Stimulated activated CD4-positive, alpha-beta T cell treated with anti-CD3 and anti-CD28 coated beads, Interleukin-2, amount 100 ng/mL, for 4 hours (primary cell): ENCODE measurements at places on chromosomes 5 and 9.

DNA sequence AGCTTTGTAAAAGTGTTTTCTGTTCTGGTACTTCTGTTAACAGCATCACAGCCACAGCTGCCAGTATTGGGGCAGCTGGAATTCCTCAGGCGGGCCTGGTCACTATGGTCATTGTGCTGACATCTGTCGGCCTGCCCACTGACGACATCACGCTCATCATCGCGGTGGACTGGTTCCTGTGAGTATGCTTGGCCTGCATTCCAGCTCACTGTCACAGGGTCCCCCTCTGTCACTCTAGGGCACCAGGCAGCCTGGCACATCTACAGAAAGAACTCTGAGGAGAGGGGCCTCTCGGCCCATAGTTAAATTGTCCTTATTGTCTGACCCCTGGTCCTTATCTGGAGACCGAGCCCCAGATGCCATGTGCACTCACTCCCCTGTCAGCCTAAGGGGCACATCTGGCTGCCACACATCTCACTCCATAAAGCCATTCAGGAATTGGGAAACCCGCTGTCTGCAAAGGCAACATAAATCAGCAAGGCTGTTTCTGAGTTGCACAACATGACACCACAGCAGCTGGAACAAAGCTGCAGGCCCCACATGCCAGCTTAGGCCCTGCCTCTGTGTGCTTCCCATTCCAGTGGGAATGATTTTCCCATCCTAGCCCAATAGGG is 77.5 kb downstream of the SLC1A3 start:
- no peak for DNase-seq

- DNase-seq = no peak
Observed at GRCh38 chr5:117657541-117657940, 1082.9 kb upstream of the SEMA6A start.

GRCh38 chr5:141825241-141825671 is 53.0 kb downstream of the PCDH1 start:
- DNase-seq = no peak

- no peak for DNase-seq
Observed at GRCh38 chr5:6822556-6823343, 109.5 kb downstream of the TENT4A start.

GRCh38 chr5:146208916-146209522 is 5.6 kb downstream of the RBM27 start:
- no peak for DNase-seq

GRCh38 chr5:31823472-31823871 is 184.5 kb downstream of the PDZD2 start:
- no peak for DNase-seq

GRCh38 chr5:57774439-57774838 is 291.8 kb upstream of the ACTBL2 start:
- no peak for DNase-seq

DNA sequence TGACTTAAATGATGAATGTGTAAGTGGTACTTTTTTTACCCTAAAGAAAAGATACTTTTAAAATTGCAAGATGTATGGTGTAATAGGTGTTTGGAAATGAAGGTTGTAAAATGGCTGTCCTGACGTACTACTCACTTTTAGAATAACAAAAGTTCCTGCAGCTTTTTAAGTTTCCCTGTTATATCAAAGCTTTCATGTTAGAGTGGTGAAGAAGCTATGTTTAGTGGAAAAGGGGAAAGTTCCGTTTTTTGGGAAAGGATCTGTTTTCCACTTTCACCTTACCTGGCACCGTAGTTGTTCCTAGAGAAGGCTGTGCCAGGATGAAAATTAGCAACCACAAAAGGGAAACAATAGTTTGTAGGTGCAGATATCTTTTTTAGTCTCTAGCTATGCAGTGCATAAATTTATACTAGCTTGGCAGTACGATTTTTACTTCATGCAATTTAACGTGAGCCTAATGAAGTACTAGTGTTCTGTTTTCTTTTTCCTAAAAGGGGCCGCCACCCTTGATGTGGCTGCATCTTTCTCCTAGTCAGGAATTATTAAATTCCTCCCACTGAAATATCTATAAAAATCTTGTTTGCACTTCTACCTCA is 1.3 kb downstream of the TNPO1 start:
- DNase-seq = no peak

DNA sequence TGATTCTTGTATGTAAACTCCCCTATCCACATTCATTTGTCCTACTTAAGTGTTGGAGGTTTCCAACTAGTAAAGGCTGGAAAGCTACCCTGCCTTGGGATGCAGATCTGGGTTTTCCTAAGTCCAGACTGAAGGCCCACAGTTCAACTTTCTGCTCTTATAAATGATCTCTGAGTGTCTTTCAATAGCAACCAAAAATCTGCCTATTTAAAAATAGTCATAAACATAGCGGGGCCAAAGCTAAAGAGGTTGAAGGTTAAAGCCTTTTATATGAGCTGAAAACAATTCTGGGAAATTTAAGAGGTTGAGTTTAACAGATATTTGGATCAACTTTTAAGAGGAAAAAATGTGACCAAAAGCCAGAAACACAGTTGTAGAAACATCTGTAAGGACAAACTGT is 87.2 kb downstream of the NTRK2 start:
- DNase-seq = no peak

DNA sequence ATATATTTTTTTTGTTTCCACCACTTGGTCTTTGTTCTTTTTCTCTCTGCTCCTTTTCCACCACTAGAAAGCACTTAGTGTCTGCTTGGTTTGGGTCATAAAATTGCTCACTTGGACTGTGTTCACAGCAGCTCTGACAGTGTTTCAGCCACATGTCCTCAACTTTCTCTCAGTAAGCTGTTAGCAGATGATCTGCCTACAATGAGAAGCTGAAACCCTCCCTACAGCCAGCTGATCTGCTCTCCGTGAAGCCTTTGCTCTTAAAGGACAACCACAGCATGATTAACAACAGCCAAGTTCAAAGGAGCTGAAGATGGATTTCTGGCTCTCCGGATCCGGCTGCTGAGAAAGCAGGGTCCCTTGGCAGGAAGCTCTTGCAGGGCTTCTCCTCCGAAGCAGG is 31.6 kb downstream of the PRLR start:
- no peak for DNase-seq

GRCh38 chr9:71353720-71354119 is 232.3 kb upstream of the TRPM3 start:
- DNase-seq = no peak

DNA sequence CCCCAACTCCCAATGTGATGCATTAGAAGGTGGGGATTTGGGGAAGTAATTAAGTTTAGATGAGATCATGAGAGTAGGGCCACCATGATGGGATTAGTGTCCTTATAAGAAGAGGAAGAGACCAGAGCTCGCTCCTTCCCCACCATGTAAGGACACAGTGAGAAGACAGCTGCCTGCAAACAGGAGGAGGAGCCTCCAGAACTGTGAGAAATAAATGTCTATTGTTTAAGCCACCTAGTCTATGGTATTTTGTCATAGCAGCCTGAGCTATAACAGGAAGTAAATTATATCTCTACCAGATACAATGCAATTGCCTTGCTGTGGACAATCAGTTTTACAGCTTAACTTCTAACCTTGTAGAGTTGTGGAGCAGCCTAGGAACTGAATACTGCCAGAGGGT is 58.0 kb downstream of the ANKRD33B start:
- no peak for DNase-seq

- no peak for DNase-seq
Observed at GRCh38 chr5:103461243-103461642, 101.3 kb downstream of the NUDT12 start.

DNA sequence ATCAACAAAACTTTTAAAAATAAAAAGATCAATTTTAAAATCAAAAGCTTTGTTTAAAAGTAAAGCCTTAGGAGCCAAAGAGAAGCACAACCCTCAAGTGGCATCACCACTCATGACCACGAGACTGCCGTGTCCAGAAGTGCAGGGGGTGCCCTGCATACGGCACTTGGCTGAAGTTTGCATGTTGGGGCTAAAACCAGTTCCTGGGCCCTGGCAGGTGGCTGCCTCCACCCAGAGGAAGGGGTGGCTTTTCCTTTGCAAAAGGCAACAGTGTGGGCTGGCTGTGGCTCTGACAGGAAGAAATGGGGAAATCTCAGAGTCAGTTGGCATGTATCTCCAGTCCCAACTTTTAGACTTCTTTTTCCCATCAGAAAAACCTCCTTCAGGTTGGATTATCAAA is 15.3 kb downstream of the TRMO start:
- DNase-seq = no peak

GRCh38 chr9:132708769-132709430 is 38.6 kb downstream of the GTF3C4 start:
- DNase-seq = no peak

DNA sequence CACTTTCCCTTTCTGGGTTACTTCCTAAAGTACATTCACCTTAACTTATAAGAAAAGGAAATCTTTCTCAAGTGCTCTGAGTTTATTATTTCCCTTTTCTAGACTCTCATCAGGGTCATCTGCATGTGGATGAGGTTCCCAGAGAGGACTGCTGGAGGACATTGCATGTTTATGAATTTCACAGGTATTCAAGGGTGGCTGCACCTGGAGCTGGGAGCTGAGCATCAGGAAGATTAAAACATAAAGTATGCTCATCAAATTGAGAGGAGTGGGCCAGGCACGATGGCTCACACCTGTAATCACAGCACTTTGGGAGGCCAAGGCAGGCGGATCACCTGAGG is 34.7 kb upstream of the PLIN2 start:
- no peak for DNase-seq

GRCh38 chr5:40355846-40356245 is 323.9 kb upstream of the PTGER4 start:
- no peak for DNase-seq

DNA sequence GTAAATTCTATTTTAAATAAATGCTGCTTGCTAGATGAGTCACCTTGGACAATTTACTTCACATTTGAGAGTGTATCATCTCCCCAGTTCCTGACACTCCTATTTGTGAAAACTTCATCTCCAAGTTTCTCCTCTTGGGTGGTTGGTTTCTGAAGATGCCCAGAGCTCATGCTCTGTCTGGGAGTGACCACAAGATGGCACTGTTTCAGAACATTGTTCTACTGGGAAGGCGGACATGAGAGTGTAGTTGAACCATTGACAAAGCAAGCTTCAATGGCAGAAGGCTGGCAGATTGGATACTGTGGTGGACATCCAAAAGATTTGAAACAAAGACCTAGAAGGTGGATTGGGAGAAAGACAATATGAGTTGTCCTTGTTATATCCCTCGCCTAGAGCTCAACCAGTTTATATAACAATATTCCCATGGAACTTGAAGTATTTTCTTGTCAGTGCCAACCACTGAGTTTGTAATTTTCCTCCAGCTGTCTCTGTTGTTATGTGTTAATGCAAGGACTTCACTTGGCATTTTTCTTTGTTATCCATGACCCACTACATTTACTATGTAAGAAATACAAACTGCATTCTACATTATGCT is 234.3 kb upstream of the ANKH start:
- no peak for DNase-seq

DNA sequence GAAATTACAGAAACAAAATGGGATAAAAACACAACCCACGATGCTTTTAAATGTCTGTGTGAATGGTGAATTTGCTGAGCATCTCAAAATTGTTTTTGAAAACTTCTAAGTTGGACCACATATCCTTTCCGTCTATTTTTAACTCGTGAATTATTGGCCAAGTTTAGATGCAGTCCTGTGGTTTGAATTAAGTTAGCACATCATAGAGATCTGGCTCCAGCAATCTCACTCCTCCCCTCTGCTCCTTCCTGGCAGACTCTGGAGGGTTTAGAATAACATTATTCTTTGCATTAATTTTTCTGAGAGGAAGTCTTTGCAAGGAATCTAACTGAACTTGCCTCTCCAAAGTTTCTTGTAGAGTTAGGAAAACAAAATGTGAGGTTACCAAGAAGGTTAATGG is 14.5 kb upstream of the ANKRD55 start:
- DNase-seq = no peak

DNA sequence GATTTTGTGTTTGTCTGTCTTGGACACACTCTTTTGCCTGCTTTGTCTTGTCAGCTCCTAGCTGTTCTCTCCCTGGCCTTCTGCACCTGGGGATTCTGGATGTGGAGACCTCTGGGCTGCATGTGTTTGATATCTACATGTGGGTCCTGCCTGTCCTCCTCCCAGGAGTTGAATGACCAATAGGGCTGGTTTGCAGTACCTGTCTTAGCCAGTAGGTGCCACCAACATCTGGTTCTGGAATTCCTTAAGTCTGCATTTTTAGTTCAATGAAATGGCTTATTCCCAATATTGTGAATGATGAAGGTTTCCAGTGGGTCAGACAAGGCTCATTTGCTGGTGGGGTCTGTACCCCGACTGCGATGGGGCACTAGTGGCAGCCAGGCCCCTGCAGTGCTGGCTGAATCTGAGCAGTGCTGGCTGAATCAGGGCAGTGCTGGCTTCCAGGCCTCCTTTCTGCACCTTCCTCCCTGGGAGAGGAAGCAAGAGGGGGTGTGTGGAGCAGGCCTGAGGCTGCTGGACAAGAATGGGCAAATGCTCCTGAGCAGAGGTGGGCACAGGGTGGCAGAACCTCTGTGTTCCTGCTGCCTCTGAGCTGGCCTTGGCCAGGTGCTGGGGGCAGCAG is 73.3 kb downstream of the RXRA start:
- no peak for DNase-seq

GRCh38 chr9:133869674-133870405 is 122.3 kb downstream of the VAV2 start:
- no peak for DNase-seq

DNA sequence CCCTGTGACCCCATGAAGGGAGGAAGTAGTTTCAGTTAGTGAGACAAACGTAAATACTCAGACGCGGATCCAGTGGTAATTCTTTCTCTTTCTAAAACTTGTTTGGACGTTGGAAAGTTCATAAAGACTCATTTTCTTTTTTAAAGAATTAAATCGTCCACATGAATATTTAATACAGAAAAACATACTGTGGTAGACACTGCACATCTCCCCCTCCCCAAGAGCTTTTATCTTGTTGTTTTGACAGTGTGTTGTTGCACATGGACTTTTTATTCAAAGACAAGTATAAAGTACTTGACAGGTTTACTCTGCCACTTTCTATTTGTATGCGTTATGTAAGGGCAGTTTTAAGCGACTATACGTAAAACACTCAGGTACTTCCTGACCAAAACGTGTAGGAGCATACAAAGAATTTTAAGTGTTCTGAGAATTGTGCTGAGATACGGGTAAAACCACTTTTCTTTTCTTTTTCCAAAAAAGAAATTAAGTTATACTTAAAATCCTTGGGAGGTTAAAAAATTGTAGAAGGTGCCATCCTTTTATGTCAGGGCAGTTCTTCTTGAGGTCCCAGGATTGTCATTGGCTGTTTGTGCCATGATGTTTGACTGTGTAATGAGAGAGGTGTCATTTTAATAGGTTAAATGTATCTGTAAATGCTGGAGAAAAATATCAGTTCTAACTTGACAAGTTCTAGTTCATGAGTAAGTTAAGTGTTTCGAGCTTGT is 1.3 kb downstream of the NIPBL start:
- DNase-seq = no peak
